Stomach (tissue), 19 donors: ENCODE measurements at places on chromosomes 16 and 17. TPM values are rescaled to one million over a fixed set of nuclear protein-coding genes. Genes with fewer than 3 reads are reported as not detected.

Gene TMC7
- 9.8 TPM for total RNA-seq

Gene C16orf89
- total RNA-seq = 60.9 TPM

Gene HYDIN
- total RNA-seq = 6.1 TPM

DNA sequence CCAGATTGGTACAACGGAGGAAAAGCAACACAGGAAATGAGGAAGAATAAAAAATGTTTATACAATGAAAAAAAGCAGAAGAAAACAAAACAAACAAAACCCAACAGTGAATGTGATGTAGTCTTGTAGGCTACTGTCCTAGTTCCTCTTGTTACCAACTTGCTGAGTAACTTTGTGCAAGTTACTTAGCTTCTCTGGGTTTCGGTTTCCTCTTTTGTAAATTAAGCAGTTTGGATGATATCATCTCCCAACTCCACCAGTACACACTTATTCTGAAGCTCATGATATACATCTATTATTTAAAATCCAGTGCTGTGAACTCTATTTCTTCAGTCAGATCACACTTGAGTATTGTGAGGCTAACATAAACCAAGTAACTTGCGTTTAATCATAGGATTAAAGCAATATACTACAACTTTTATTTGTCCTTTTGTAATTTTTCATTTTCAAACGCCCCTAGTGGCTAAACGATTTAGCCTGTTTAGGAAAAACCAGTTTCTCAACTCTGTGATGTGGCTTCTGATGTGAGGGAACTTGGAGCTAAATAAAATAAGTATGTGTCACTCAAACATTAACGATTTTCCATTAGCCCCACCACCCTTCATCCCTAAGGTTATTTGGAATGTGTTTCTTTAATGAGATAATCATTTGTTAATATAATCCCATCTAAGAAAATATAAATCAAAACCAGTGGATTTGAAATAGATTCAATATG is 1.4 kb upstream of the UNK start:
- peaks cover 65% of the 10 kb centered on the region for H3K4me1 ChIP-seq
- peak; percentile 91 for DNase-seq
- H3K27me3 ChIP-seq = no peaks in the 10 kb centered on the region

DNA sequence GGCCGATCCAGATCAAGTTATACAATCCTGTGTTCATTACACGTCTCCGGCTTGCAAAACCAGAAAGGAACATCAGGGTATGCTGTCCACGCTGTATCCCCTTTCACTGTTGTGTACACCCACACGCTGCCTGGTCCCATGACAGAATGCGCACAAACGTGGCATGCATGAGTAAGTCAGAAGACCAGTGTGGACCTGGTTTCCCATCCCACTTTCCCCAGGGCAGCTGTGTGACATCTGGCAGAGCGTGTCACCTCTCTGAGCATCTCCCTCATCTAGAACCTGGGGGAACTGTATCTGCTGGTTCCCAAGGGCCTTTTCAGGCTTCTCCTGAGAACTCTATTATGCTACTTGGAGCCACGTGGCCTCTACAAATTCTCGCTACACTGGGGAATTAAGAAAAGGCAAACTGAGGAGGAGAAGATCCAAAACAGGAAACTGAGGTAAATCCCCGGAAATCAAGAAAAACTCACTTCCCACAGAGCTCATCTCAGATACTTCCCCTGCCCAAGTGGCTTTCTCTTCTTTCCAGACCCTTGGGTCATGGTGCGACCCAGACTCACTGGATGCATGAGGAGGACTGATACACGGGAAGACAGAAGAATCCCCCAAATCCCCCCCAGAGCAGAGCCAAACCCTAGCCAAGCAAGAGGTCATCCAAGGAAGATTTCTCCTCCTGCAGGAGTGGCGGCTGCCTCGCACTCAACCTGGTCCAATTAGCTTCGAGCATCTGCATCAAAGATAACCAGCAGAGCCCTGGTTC is 139.3 kb downstream of the GAS7 start:
- no peak for DNase-seq
- peaks cover 5% of the 10 kb centered on the region for H3K4me1 ChIP-seq
- no peak overlapping the region for H3K27ac ChIP-seq
- H3K36me3 ChIP-seq = no peaks in the 10 kb centered on the region
- H3K27me3 ChIP-seq = no peaks in the 10 kb centered on the region

DNA sequence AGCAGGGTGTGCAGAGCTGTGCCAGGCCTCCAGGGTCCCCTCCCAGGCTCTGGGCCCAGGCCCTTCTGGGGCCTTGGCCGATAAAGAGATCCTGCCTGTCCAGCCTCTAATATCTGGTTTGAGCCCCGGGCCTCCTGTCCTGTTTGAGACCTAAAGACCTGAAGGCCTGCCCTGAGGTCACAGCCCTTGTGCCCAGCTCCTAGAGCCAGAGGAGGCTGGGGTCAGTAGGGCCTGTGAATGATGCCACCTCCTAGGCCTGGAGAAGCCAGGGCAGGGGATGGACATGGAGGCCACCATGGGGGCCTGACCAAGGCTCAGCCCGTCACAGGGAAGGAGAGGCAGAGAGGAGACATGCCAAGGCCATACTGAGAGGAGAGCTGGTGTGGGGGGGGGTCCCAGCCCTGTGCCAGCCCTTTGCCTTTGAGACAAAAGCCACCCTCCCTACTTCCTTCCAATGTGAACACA is 7.4 kb downstream of the KCNH6 start:
- no peak for DNase-seq
- H3K4me1 ChIP-seq = no peaks in the 10 kb centered on the region
- no peaks in the 10 kb centered on the region for H3K36me3 ChIP-seq
- peaks cover 23% of the 10 kb centered on the region for H3K27me3 ChIP-seq

GRCh38 chr17:77915594-77916021 is 42.9 kb upstream of the TNRC6C start:
- no peaks in the 10 kb centered on the region for H3K27me3 ChIP-seq
- no peak overlapping the region for H3K27ac ChIP-seq
- no peak for DNase-seq
- no peak overlapping the region for H3K4me3 ChIP-seq

DNA sequence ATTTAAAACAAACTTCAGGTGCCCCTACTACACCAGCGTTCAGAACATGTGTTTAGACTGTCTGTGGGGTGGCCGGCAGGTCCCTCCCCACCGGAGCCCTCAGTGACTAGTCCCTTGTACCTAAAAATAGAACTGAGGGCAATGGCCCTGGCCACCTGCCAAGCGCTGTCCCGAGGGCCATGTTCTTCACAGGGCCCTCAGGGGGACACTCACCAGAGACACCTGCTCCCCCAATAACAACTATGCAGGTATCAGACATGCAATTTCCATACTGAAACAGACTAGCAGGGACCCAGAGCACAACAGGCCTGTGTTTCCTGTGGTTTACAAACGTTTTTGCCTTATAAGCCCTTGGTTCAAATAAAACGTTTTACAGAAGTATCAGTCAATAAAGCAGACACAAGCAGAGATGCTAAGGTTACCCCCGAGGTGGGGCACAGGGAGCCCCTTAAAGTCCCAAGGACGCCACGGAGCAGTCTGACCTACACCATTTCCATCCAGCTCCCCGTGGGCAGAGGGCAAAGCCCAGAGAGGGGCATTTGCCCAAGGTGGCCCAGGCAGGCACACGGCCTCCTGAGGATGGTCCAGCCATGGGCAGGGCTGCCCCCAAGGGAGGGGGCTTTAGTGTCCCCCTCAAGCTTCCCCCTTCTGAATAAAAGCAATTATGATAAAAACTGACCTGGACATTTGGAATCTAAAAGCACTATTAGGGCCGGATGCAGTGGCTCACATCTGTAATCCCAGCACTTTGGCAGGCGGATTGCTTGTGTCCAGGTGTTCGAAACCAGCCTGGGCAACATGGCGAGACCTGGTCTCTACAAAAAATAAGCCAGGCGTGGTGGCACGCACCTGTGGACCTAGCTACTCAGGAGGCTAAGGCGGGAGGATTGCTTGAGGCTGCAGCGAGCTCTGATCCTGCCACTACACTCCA is 896 bp upstream of the MYLK3 start:
- H3K27ac ChIP-seq = no peak overlapping the region
- H3K4me1 ChIP-seq = peaks cover 5% of the 10 kb centered on the region
- H3K27me3 ChIP-seq = no peaks in the 10 kb centered on the region
- no peak for DNase-seq
- no peak overlapping the region for H3K4me3 ChIP-seq

DNA sequence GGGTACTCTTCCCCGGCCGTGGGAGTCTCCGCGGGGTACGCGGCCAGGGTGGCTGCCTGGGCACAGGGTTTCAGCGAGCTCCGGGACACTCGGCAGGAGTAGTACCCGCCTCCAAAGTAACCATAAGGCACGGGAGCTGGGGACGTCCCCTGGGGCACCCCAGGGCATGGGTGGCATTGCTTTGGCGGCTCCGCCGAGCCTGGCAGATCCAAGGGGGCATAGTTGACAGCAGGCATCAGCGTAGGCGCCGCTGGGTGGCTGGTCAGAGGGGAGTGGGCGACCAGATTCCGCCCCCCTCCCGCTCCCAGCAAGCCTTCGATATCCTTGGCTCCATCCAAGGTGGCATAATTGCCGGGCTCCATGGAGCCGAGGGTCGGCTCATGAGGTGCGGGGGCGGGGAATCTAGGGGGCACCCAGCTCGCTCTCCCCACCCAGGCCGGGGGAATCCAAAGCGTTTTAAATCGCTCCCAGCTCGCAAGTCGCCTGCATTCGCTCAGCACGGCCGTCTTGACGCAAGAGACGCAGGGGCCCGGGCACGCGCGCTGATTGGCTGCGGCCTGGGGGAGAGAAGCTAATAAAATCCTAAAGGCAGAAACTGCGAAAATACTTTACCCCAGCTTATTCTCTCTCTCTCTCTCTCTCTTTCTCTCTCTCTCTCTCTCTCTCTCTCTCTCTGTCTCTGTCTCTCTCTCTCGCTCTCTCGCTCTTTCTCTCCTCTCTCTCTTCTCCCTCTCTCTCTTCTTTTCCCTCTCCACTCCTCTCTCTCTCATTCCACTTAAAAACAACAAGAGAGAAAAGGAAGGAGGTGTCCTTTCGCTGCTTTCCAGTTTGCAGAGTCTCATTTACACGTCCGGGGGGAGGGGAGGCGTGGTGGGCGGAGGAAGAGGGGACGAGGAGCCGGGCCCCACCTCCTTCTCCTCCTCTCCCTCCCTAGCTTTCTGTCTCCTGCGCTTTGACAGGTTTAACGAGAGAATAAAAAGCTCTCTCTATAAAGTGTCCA is at the start of gene HOXB13:
TSS of gene HOXB13 (minus strand) at position 519 of the 1,000 bp plus-strand sequence. CDS start at position 362, 157 bp downstream.
- peaks cover 28% of the 10 kb centered on the region for H3K4me1 ChIP-seq
- peak; percentile 37 for DNase-seq
- H3K27me3 ChIP-seq = peaks cover 100% of the 10 kb centered on the region
- H3K36me3 ChIP-seq = no peaks in the 10 kb centered on the region

DNA sequence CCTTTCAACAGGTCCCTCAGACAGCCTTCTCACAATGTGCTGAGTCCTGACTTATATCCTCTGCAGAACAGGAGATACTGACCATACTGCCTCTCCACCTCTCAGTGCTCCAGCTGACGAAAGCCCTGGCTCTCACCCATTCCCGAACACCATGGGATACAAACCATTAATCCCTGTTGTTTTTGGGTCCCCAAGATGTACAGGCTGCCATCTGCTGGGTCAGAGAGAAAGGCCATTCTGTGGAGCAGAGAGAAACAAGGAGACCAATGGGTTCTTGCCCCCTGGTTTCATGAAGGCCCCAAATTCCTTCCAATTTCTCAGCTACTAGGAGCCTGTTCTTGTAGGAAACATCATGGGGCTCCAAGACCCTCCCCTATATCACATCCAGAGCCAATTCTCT is 3.0 kb downstream of the ERN2 start:
- peaks cover 8% of the 10 kb centered on the region for H3K4me1 ChIP-seq
- DNase-seq = no peak
- H3K27me3 ChIP-seq = no peaks in the 10 kb centered on the region
- peaks cover 42% of the 10 kb centered on the region for H3K36me3 ChIP-seq
- no peak overlapping the region for H3K4me3 ChIP-seq
- H3K27ac ChIP-seq = no peak overlapping the region

GRCh38 chr17:77462090-77462489 is 321.3 kb downstream of the SEC14L1 start:
- H3K4me1 ChIP-seq = peaks cover 92% of the 10 kb centered on the region
- H3K36me3 ChIP-seq = no peaks in the 10 kb centered on the region
- H3K27me3 ChIP-seq = no peaks in the 10 kb centered on the region
- peak overlapping the region; percentile 89 for H3K27ac ChIP-seq
- H3K4me3 ChIP-seq = no peak overlapping the region
